ENCODE measurements at places on chromosomes 7 and 10. TPM values are rescaled to one million over a fixed set of nuclear protein-coding genes. Genes with fewer than 3 reads are reported as not detected.

NPTX2 gene
- 2.1 TPM for total RNA-seq

GRCh38 chr7:69526570-69526969, 71.7 kb upstream of the AUTS2 start:
- no peak for DNase-seq
- H3K36me3 ChIP-seq, result no peaks in the 10 kb centered on the region
- H3K4me3 ChIP-seq, result no peak overlapping the region
- H3K4me1 ChIP-seq, result no peaks in the 10 kb centered on the region
- no peaks in the 10 kb centered on the region for H3K27me3 ChIP-seq

DNA sequence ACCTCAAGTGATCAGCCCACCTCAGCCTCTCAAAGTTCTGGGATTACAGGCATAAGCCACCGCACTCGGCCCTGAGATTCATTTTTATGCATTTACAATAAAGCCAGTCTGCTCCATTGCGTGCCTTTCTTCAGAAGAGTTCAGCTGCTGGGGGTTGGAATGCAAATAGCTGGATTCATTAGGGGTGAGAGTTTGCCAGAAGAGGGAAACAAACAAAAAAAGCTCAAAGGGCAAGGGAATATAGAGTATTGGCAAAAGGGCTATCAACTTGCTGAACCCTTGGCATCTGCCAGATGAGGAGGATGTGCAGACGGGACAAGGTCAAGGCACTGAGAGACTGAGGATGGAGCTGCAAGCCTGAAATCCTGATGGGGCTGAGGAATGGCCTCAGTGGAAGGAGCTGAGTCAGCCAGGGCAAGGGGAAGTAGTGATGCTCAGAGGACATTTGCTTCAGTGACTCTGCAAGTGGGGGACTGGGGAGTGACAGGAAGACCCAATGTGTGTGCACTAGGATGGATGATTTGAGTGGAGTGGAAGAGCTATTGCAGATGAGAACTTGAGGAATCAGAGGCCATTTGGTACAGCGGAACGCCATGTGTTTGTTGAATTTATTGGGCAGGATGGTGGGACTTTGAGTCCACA, 75.0 kb upstream of the ARMC3 start:
- peaks cover 22% of the 10 kb centered on the region for H3K4me1 ChIP-seq
- H3K27ac ChIP-seq, result no peak overlapping the region
- H3K27me3 ChIP-seq, result no peaks in the 10 kb centered on the region
- no peak overlapping the region for H3K4me3 ChIP-seq

CNTNAP2 gene
- total RNA-seq, result 0.41 TPM

FANK1 gene
- 2.6 TPM for total RNA-seq

DNA sequence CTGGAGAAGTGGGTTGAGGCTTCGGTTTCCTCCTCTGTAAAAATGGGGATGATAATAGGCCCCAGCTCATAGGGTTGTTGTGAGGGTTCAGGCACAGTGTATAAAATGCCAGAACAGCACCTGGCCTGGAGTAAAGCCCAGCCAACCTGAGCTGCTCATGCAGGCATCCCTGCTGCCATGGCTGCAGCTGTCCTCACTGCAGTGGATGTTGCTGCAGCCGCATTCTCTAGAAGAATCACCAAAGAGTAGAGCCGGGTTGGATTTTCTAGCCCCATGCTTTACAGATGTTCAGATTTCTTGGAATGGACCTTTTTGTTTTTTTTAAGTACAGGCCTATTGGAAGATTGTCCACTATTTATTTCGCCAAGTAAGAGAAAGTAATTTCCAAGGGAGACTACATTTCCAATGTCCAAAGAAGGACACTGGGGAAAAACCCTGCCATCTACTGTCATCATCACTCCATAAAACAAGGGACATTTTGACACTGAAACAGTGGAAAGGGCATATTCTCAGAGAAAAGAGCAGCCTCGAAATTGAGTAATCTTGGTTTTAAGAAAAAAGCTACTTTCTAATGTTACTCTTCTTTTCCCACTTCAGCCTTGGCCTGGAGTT, 147.5 kb upstream of the TCF7L2 start:
- DNase-seq, result no peak
- H3K36me3 ChIP-seq, result no peaks in the 10 kb centered on the region
- no peaks in the 10 kb centered on the region for H3K27me3 ChIP-seq
- no peak overlapping the region for H3K4me3 ChIP-seq

BLOC1S2 gene
- total RNA-seq, result 42.1 TPM

DNA sequence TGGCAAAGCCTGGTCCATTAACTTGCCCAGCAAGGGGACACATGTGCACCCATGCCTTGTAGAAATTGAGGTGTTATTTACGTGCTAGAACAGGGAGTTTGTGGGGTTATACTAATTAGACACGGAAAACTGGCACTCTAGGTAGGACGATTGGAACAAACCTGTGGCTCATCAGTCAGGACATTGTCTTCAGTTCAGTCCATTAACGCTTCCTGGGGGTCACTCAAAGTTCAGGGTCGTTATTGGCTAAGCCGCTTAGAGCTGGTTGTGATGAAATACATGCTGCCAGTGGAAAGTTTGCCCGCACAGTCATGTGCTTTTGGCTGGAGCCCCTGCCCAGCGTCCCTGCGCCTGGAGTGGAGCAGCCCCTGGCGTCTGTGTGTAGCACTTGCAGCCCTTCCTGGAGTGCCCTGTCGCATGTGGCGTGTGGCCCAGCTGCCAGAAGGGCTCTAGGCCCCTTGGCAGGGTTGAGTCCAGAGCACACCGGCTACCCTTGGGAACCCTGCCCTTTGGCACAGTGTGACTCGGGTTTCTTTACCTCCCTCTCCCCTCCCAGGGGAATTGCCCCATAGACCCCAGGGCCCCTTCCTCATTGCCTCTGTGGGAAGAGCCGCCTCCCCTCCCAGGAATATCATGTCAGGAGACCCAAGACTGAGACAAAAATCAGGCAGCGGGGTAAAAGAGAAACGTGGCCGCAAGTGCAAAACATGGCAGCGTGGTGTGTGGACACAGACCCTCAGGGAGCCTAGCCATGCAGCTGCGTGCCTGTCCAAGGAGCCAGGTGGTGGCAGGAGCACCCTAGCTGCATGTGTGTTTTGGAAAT, 9.8 kb downstream of the ZNF775 start:
- no peaks in the 10 kb centered on the region for H3K27me3 ChIP-seq
- H3K4me3 ChIP-seq, result no peak overlapping the region
- peaks cover 10% of the 10 kb centered on the region for H3K4me1 ChIP-seq
- peak; percentile 91 for DNase-seq

- DNase-seq, result peak; percentile 69
- H3K36me3 ChIP-seq, result peaks cover 29% of the 10 kb centered on the region
- H3K27me3 ChIP-seq, result no peaks in the 10 kb centered on the region
- H3K27ac ChIP-seq, result peak overlapping the region; percentile 85
- peak overlapping the region; percentile 86 for H3K4me3 ChIP-seq
Measured at GRCh38 chr10:3172081-3172445, 519 bp downstream of the PITRM1 start.
